GM20000 (cell line): ENCODE measurements at places on chromosomes 1 and 21.

DNA sequence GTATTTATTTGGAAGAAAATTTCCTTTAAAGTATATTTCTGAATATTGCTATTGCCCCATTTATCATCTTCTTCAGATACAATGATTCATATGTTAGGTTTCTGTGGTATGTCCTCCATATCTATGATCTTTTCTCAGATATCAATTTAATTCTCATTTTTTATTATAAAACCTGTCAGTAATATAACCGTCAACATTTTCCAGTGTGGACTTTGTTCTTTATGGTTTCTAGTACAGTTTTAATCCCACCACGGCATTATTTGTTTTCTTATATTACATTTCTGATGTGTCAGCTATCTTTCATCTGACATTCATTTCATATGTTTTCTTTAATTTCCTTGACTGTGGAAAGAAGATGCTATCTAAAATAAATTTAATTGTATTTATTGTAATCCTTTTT lies 97.9 kb downstream of the PLPPR5 start:
- no peak for DNase-seq

- no peak for DNase-seq
Observed at GRCh38 chr21:17191346-17191993, 321.4 kb upstream of the CXADR start.

DNA sequence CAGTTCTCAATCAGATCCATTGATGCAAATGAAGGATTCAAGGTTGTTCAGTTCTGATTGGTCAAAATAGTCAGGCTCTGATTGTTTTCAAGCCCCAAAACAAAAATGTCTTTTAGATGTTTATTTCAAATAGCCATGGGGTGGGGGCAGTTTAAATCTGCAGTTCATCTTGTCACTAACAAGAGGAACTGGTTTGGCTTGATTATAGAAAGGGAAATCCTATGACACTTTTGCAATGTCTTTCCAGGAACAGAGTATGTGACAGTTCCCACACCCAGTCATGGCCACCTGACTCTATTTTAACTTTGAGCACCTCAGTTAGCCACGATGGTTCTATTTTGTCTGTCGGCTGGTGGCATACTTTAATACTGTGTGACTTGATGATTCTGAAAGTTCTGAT lies 1544.1 kb downstream of the PLA2G4A start:
- DNase-seq = no peak

DNA sequence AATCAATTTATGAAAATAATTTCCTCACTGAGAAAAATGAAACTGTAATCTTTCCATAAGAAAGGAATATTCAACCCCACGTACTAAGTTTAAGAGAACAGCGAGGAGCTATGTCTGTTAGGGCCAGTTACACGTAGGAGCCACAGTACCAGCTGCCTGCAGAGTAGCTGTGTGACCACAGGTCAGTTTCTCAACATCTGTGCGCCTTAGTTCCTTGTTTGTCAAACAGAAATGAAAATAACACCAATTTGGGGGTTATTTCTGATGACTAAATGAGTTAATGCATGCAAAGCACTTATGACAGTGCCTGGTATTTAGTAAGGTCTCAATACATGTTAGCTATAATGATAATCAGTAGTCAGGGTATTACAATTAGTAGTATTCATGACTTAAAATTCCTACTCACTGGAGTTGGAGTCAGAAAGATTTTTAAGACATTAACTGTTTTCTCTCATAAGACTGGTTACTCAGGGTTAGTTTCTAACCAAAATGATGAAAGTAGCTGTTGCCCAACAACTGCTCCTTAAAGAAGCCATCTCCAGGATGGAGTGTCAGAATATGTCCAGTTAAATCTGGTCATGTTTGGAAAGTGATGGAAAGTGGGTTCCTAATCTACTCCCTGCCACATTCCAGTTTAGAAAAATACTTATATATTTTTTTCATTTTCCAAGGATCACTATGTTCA lies 85.8 kb upstream of the ZNF648 start:
- peak; percentile 53 for DNase-seq

DNA sequence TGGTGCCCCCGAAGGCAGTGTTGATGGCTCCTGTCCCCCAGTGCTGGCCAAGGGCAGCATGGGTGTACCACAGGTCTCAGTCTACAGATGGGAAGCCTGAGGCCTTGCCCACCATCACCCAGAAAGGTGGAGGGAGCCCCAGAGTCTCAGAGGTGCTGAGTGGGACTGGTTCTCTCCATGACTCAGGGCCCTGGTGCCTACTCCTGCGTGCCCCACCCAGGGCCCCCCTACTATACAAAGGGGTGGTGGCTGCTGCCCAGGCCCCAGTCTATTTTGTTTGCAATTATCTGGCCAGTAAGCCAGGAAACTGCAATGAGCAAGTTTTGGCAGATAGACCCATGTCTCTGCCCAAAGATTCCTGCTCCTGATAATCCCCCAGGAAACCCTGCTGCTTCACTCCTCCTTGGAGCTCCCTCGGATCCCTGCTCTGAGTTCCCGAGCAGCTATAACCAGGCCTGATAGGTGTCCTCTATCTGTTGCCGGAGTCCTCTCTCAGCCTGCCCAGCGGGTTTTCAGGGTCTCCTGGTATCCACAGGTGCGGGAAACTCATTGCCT lies 41.7 kb downstream of the EDN2 start:
- DNase-seq = no peak

GRCh38 chr1:172397221-172397620 lies 23.3 kb upstream of the C1orf105 start:
- no peak for DNase-seq

- DNase-seq = peak; percentile 13
Observed at GRCh38 chr1:92623187-92623778, 136.6 kb upstream of the GFI1 start.

- no peak for DNase-seq
Observed at GRCh38 chr1:59016390-59016789, 232.5 kb upstream of the JUN start.

- DNase-seq = no peak
Observed at GRCh38 chr1:51190961-51191360, 45.1 kb upstream of the RNF11 start.

- DNase-seq = no peak
Observed at GRCh38 chr1:56972976-56973375, 7.2 kb upstream of the C8B start.

DNA sequence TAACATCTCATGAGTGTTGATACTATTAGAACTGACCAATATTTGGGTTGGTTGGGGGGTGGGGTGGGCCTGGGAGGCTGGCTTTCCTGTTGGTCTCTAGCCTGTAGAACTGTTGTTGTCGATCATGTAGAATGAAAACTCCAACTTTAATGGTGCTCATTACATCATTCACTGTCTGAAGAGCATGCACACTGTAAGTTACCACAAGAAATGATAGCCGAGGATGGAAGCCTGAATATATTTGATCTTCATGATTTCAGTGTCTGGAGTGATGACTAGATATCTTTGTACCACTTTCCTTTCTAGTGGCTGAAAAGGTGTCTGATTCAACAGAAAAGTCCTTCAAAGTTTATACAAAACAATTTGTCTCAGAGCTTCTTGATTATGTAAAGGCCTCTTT lies 123.6 kb downstream of the XCL2 start:
- no peak for DNase-seq

GRCh38 chr1:41489561-41489960 lies 5.1 kb upstream of the EDN2 start:
- no peak for DNase-seq

- DNase-seq = no peak
Observed at GRCh38 chr1:234558330-234558836, 51.6 kb downstream of the IRF2BP2 start.

GRCh38 chr1:104874044-104874443 lies 1124.3 kb downstream of the AMY1C start:
- no peak for DNase-seq

DNA sequence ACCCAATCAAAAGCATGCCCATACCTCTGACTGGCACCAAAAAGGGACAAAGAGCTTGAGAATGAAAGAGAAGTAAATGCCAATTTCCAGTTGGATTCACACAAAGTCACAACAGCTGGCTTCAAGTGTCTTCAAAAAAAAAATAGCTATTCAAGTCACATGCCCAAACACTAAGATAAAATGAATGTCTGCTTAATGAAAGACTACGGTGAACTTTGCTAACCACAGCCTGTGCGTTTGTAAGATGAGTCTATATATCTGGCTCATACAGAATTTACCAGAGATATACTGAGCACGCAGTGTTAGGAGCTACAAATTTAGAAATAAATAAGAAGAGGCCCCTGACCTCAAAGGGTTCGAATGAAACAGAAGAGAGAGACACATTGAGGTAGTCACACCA lies 73.2 kb downstream of the DAB1 start:
- DNase-seq = no peak

DNA sequence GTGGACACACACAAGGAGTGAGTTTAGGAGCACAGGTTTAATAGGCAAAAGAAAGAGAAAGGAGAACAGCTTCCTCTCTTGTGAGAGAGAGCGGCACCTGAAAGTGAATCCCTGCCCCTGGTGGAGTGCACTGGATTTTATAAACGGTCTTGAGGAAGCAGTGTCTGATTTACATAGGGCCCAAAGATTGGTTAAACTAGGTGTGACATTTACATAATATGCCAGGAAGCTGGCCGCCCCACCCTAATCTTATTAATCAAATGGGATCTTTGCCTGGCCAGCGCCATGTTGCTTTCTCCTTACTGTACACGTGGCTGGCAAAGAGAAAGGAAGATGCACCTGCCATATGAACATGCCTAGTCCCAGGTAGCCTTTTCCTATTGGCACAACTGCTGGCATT lies 38.7 kb downstream of the CFH start:
- DNase-seq = no peak

- no peak for DNase-seq
Observed at GRCh38 chr1:7447093-7447492, 324.0 kb upstream of the VAMP3 start.

DNA sequence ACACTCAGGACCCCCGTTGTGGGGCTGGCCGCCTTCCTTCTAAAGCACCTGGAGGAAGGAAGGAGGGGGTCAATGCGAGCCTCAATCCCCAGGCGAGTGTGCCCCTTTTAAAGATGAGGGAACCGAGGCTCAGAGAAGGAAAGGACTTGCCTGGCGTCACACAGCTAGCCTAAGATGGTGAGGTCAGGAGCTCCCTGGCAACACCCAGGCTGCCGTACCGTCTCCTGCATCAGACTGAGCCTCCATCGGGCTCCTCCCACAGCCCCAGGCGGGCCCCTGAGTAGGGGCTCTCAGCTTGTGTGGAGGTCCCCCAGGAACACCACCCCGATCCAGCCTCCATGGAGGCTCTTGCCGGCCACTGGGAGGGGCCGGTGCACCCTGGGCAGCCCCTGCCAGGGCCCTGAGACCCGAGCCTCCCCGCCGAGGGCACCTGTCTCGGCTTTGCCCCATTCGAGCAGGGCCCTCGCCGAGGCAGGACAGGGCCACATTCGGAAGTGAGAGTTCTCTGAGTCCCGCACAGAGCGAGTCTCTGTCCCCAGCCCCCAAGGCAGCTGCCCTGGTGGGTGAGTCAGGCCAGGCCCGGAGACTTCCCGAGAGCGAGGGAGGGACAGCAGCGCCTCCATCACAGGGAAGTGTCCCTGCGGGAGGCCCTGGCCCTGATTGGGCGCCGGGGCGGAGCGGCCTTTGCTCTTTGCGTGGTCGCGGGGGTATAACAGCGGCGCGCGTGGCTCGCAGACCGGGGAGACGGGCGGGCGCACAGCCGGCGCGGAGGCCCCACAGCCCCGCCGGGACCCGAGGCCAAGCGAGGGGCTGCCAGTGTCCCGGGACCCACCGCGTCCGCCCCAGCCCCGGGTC lies at the start of gene AIRE:
TSS of gene AIRE (plus strand) at position 739 of the 855 bp plus-strand sequence. CDS start 131 bp downstream, outside the sequence.
- no peak for DNase-seq

DNA sequence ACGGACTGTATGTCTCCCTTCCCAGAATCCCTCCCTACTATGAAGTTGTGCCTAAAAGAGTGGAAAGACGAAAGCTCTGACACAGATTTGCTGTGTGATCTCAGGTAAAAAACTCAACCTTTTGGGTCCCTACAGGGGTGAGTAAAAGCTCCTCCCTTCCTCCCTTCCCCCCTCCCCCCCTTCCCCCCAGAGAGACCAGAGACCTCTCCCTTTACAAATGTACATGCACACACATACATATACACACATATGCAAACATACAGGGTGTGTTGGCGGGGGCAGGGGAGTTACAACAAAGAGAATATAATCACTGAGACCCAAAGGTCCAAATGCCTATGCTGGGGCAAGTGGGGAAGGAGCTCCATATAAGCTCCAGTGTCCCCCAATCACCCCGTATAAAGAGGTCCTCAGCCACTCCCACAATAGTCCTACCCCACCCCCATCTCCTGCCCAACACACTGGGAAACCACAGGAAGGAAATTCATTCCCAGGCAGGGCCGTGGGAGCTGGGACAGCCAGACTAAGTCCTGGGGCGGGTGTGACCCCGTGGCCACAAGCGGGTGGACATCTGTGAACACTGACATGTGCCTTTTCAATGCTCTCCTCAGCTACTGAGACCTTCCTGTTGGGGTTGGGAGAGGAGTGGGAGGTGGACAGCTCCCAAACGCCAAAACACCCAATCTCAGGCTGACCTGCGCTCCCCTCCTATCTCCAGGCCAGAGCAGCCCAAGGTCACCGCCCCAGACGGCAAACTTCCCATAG lies 2.0 kb downstream of the MEF2D start:
- no peak for DNase-seq

DNA sequence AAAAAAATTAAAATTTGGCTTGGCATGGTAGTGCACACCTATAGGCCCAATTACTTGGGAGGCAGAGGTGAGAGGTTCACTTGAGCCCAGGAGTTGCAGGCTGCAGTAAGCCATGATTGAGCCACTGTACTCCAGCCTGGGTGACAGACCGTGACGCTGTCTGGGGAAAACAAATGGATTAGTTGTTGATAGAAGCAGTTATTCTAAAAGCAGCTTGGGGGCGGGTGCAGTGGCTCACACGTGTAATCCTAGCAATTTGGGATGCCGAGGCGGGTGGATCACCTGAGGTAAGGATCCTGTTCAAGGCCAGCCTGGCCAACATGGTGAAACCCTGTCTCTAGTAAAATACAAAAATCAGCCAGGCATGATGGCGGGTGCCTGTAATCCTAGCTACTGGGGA lies 40.3 kb downstream of the KIF1B start:
- DNase-seq = no peak

- no peak for DNase-seq
Observed at GRCh38 chr1:188170935-188171334, 1342.2 kb downstream of the PLA2G4A start.

DNA sequence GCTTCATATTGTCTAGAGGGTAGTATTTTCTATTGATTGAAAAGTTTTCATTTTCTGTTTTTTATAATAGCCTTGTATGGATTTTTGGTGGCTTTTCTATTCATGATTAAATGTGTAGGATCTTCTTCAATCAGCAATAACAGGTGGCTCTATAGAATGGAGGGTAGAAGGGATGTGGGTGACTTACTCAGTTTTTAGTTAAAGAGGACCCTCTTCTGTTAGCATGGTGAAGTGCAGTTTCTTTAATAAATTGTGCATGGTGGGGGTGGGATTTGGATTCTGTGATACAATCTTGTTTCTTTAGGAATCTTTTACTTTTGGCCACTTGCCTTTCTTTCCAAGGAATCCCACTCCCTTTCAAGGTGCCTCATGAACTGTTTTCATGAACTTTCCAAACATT lies 64.7 kb downstream of the SLC35A3 start:
- no peak for DNase-seq

DNA sequence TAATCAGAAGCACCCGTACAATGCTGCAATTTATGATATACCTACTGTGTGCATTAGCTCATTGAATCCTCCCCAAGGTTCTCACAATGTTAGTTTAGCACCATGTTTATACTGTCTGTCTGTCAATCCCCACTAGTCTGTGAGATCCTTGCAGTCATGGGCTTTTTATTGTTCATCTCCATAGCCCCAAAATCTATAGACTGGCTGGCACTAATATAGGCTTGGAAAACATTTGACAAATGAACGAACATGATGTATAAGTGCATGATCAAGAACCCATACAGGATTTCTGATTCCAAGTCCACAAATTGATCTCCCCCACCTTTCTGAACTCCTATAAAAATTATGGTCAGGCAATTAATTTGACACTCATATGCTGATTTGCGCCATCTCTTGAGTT lies 290.0 kb downstream of the OMA1 start:
- no peak for DNase-seq
